ENCODE measurements at places on chromosomes 1 and 21. TPM values are rescaled to one million over a fixed set of nuclear protein-coding genes. Genes with fewer than 3 reads are reported as not detected.

GNB1 gene
- total RNA-seq = 66.0 TPM

HCRTR1 gene
- total RNA-seq = not detected

METTL13 gene
- 34.5 TPM for total RNA-seq

IGSF9 gene
- not detected for total RNA-seq

CYP4A22 gene
- total RNA-seq = not detected
